ENCODE measurements at places on chromosomes 3 and 15.

- DNase-seq = no peak
Measured at GRCh38 chr3:139052802-139053600, 8.3 kb upstream of the PRR23C start.

DNA sequence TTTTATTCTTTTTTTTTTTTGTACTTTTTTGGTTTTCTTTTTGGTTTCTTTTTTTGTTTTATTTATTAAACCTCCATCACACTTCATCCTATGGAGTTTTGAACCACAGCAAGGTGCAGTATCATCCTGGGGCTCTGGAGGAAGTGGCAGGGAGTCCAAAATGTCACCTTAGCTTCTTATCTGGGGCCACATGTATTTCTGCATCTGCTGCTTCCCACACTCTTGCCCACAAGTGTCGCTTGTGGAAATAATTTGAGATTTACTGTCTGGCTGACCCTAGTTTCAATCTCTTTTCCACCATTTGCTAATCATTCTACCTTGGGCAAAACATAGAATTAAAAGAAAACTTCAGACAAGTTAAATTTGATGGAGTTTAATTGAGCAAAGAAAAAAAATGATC, 6.4 kb downstream of the OPA1 start:
- no peak for DNase-seq

DNA sequence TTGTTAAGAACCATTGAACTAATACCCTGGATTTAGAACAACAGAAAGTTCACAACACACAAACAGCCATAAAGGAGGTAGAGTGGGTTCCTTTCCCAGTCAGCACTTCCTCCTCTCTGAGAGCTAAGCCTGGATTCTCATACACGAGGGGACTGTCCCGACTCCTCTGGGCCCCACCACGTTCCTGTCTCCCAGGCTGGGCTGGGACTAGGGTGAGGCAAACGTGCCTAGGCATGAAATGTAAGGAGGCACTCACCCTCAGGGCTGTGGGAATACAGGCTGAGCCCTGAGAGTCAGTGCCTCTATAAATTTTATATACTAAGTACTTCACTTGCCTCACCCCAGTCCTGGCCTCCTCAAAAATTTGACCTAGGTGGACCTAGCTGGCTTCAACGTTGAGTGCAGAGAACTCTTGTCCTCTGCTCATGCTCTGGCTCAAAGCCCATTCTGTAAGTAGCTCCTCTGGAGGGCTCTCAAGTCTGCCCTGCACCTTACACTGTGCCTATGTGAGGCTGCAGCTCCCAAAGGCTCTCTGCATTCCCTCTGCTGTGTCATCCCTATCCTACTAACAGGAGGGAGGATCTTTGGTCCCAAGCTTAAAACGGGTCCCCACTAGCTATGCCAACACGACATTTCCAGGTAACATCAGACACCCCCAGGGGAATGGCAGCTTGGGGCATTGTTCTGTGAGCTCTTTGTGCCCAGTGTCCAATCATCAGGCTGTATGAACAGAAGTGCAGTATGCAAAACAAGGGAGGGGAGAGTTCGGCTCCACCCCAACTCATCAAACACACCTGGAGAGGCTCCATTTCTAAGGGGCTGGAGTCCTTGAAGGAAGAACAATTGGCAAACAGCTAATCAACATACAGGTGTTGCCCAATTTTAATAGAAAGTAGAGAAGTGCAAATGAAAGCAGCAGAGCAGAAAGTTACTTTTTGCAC, 233.2 kb downstream of the RPLP1 start:
- DNase-seq = no peak

- DNase-seq = no peak
Measured at GRCh38 chr3:37864904-37865303, 3.2 kb downstream of the CTDSPL start.

- no peak for DNase-seq
Measured at GRCh38 chr3:171044384-171044783, 17.9 kb upstream of the SLC2A2 start.

DNA sequence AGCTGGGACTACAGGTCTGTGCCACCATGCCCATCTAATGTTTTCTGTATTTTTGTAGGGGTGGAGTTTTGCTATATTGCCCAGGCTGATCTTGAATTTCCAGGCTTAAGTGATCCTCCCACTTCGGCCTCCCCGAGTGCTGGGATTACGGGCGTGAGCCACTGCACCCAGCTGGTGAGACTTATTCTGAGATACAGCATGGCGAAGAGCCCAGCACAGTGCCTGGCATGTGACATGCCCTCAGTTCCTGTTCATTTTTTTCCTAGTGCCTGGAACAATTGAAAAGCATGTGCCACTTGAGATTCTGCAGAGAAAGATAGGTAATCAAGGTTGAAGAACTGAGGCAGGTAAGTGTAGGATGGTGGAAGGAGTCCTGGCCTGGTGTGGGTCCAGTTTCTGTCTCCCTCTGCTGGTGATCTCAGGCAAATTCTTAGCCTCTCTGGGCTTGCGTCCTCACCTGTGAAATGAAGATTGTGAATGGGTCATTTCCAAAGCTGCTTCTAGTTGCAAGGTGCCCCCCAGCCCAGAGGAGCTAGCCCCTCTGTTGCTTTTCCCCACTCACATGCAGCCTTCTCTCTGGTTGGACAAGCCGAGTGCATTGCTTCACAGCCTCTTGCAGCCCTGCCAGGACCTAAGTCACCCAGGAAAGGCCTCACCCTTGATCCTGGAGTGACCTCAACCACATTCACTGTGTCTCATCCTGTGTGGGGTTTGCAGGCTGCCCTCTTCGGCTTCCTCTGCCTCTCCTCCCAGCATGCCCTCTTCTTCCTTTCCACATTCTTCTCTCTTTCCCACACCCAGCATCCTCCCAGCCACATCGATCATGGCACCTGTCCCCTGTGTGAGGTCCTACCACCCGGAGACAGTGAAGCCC, 4.3 kb upstream of the RHCG start:
- DNase-seq = no peak

DNA sequence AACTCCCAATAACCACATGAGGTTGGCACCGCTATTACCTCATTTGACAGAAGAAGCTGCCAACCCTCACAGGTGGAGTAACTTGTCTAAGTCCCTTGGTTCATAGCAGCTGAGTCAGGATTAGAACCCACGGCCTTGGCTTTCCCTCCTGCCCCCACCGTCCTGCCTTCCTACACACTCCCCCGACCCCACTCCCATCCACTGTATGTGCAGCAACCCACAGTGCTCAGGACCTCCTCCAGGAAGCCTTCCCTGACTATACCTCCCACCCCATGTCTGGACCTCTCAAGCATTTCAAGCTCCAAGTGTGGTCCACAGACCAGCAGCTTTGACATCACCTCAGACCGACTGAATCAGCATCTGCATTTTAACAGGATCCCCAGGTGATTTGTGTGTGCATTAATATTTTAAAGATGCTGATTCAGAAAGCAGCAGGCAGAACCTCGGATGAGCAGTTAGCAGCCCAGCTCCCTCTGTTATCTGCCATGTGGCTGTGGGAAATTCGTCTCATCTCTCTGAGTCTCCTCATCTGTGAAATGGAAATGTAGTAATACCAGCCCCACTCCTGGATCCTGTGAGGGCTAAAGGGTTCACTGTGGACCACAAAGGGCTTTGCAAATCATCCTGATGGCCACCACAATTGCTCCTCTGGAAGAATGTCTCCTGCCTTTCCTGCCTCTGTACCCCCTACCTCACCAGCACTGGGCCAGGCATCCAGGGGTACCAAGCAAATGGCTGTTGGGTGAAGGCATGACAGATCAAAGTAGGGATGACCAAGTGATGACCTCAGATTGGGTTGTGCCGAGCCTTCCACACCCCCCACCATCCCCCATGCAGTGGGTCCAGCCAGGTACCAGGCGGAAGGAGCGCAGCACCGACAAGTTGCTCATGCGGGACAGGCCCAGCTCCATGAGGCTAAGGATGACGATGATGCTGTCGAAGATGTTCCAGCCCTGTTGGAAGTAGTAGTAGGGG, 62.7 kb downstream of the SCN5A start:
- DNase-seq = no peak

DNA sequence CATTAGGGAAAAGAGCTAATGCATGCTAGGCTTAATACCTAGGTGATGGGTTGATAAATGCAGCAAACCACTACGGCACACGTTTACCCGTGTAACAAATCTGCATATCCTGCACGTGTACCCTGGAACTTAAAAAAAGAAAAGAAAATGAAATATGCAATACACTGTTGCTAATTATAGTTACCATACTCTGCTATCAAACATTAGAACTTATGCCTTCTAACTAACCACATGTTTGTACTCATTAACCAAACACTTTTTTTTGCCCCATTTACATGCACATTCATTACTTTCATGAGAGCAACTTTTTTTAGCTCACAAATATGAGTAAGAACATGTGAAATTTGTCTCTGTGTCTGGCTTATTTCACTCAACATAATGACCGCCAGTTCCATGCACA, 253.1 kb downstream of the CGGBP1 start:
- DNase-seq = no peak

- DNase-seq = no peak
Measured at GRCh38 chr3:16113704-16114103, 60.8 kb upstream of the GALNT15 start.

- DNase-seq = no peak
Measured at GRCh38 chr15:95620934-95621579, 709.4 kb upstream of the NR2F2 start.

- DNase-seq = no peak
Measured at GRCh38 chr3:88773766-88774165, 333.7 kb upstream of the EPHA3 start.

GRCh38 chr15:29656636-29657475, 165.4 kb downstream of the TJP1 start:
- no peak for DNase-seq

DNA sequence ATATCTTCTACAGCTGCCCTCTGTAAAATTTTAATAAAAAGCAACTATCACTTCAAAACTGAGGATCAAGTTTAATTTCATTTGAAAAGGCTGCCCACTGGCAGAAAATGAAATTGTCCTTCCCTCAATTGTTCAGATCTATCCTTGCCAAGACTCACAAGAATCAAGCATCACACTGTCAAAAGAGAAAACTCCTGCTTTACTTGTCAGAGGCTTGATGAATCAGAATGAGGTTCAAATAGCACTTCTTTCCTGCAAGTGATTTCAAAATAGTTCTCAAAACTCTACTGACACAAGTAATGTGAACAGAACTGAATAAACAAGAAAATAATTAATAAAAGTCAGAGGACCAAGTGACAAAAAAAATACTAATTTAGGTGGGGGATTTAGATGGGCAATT, 70.6 kb downstream of the GOLIM4 start:
- DNase-seq = no peak

- DNase-seq = no peak
Measured at GRCh38 chr15:65690778-65691177, 69.0 kb downstream of the SLC24A1 start.

GRCh38 chr15:78767331-78767951, 43.8 kb downstream of the ADAMTS7 start:
- DNase-seq = no peak

GRCh38 chr15:37108381-37109167, 8.2 kb upstream of the MEIS2 start:
- no peak for DNase-seq

DNA sequence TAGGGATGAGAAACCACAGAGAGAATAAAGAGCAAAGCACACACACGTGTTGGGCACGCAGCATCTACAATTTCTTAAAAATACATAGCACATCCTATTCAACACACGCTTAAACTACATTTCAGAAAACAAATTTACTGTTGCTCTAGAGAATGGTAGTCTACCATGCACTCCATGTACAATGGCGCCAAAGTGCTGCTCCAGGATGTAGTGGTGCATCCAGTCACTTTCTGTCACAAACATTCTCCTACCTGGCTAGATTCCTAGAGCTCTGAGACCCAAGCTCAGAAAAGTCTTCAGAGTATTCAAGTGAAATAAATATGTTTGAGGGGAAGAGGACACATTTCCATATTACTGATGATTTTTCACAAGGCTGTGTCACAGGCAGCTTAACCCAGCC, 374.3 kb downstream of the CTNNB1 start:
- no peak for DNase-seq

DNA sequence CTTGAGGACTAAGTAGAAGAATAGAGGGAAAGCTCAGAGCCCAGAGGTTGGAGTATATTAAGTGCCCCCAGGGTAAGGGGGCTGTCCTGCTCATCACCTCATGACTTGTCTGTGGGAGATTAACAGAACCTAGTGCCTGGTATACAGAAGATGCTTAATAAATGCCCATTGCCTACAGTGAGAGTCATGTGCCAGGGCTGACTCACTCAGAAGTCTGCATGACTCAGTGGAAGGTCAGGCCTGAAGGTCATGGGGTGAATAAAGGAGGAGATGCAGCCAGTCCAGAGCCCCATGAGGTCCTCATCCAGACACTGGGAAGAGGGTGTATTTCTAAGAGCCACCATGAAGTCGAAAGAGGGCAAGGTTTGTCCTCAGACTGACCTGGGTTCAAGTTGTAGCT, 62.5 kb upstream of the TLE3 start:
- DNase-seq = no peak

DNA sequence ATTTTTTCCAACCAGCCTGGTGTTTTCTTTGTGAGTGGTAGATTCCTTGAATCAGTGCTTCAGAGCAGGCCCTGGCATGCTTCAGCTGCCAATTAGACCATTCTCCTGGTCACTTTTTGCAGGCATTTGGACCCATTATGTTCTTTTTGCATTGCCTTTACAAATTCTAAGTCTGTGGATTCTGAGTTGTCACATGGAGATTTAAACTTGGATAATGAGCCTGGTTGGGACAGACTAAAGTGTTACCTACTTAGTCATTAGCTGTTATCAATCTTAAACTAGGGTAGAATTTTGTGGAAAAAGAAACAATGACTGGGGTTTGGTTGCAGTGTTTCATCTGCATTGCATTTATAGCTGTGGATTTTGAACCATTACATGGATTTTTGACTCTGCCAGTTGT, 40.6 kb downstream of the ARHGEF26 start:
- no peak for DNase-seq

DNA sequence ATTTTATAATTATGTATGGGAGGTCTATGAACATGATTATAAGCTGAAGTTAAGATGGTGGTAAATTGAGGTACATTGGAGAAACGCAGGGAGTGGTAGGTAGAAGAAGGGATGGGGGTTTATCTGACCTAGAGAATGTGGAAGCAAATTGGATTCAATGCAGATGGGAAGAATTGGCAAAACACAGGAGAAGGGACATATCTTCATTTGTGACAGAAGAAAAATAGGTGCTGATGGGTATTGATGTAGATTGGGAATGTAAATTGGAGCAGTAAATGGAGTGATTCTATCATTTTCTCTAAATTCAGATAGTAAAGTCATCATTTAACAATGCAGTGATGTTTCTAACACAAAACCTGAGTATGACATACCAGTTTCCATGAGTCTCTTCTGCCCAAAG, 39.7 kb upstream of the AADAC start:
- no peak for DNase-seq

DNA sequence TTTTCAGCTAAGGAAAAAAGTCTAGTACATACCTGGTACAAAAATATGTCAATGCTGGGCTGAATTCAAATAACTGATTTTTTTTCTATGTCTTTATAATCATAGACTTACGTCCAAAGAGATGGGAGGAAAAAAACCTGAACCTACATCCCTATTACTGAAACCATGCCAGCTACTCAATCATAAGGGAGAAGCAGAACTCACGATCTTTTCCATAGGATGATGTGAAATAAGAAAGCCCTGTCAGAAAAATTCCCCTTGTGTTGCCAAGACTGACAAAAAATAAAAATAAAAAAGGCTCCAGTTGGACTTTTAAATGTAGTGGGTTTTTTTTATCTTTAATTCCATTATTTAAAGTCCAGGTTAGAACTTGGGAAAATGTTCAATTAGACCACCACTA, 3.3 kb downstream of the MSL2 start:
- no peak for DNase-seq
